ENCODE measurements at places on chromosomes 1 and 21. TPM values are rescaled to one million over a fixed set of nuclear protein-coding genes. Genes with fewer than 3 reads are reported as not detected.

GRCh38 chr1:223885614-223886013 is 39.9 kb upstream of the TP53BP2 start:
- DNase-seq, result no peak

DNA sequence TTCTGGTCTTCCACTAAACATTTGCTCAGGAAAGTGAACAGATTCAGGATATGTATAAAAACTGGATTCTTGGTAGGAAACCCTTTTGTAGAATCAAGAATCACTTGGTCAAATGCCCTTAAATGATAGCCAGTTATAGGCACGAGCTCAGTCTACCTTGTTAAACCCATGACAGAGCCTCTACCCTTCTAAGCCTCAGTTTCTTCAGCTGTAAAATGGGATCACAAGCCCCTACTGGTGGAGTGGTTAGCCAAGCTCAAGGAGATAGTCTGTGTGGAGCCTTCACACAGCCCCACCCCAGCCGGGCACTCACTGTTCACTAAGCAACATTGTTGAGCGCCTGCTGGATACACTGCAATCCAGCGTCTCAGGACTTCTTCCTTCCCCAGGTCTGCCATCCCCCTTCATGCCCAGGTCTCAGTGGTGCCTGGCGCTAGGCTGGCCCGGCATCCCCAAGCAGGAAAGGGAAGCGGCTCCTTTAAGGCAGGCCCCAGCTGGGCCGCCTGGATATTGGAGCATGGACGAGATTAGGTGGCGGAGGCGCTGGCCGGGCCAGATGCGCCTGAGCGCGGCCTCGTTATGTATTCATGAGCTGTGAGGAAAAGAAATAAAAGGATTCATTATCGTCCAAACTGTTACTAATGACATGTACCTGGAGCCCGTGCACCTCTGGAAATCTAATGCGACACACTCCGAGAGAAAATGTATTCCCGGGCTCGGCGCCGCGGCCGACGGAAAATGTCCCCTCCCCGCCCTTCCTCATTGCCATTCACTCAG is 75.6 kb downstream of the TAS1R2 start:
- DNase-seq, result no peak

Gene HSD3B2
- not detected for total RNA-seq

- DNase-seq, result no peak
These were observed 4.0 kb upstream of the IFI16 start for GRCh38 chr1:159005676-159006075.

DNA sequence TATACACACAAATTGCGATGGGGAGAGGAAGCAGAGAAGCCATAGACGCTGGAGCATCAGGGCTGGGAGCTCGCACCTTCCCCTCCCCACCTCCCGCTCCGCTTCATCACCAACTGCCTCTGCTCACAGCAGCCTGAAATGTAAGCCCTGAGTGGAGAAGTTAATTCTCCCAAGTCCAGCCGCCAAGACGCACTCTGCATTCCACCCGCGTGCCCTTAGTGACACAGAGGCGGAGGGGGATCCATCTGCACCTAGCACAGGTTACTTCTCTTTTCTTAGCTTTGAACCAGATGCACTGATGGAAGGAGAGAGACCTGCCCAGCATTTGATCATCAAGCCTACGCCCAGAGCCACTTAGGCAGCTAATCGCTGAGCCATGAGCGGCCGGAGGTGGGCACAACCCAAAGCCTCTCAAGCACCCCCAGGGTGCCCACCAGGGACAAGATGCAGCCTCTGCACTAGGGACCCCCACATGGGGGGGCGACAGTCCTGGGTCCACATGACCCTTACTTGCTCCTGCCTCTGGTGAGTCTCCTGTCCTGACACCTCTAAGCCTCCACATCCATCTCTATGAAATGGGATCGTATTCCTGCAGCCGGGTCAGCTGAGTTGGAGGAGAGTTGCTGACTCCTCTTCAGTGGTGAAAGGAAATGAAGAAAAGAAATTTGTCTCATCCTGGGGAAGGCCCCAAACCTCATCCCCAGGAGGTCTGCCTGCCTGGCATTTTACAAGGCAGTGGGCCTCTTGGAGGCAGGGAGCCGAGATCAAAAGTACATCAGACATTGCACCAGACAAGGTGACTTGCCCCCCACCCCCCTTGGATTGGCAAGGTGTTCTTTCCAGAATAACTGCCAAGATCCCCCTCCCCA is 316.2 kb downstream of the MATN1 start:
- peak; percentile 10 for DNase-seq

Gene C1orf141
- not detected for total RNA-seq

- DNase-seq, result no peak
These were observed 153.4 kb downstream of the NRIP1 start for GRCh38 chr21:14911351-14911750.

DNA sequence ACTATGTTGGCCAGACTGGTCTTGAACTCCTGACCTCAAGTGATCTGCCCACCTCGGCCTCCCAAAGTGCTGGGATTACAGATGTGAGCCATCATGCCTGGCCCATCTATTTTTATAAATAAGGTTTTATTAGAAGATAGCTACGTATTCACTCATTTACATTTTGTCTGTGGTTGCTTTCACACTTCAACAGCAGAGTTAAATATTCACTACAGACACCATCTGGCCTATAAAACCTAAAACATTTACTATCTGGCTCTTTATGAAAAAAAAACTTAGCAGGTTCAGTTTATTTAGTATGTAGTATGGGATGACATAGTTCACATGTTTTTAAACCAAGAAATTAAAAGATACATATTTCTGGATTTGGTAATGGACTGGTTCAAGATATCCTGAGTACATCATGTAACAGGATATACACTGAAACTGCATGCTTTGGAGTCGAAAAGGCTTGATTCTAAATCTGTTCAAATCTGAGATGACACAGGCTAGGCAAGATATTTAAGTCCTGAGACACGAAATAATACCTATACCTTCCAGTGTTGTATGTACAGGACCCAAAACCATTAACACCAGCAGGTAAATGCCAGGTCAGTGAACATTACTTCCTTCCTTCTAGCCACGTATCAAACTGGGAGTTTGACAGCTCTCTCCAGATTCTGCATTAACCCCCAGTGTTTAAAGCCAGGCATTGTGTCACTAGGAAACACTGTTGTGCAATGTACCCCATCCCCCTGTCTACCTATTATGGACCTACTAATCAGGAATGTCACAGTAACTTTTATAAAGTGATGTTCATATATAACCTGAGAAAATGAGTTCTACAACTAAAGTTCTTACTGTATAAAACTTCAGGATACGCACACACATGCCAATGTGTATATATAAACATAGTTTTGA is 54.3 kb upstream of the SDC3 start:
- no peak for DNase-seq

Gene IL6R
- total RNA-seq, result 15.7 TPM

GRCh38 chr1:16978567-16979474 is 1.6 kb downstream of the MFAP2 start:
- no peak for DNase-seq

Gene CNIH4
- total RNA-seq, result 48.6 TPM

GRCh38 chr1:119631086-119631432 is 17.0 kb downstream of the ZNF697 start:
- DNase-seq, result no peak

- DNase-seq, result no peak
These were observed 61.8 kb upstream of the LAMC2 start for GRCh38 chr1:183124259-183124658.

Gene PDPN
- not detected for total RNA-seq

Gene CDK18
- total RNA-seq, result 1.1 TPM

DNA sequence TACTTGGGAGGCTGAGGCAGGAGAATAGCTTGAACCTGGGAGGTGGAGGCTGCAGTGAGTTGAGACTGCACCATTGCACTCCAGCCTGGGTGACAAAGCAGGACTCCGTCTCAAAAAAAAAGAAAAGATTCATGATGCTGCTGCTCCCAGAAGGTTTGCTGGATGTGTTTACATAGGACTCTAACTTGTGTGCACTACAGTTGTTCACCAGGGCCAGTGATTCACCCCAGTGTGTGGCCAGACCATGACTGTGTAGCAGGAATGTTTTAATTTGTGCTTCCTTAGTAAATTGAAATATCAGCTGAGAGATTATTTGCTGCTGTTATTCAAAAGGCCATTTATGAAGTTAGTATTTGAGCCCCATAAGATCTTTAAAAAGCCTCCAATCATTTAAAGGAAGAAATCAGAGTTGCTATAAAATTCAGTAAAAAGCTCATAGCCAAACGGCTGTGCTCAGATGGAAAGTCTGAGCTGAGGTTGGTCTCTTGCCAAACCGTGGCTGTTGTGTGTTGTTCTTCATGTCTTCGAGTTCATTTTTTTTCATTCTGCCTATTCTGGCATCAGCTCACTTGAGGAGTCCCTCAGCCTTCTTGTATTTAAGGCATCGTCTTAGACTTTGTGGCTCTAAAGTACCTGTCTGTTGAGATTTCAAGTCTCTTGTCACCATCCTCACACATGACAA is 18.1 kb upstream of the PGD start:
- no peak for DNase-seq
